ENCODE measurements at places on chromosomes 3 and 15.
A peak's percentile ranks its signal among the peaks of the same experiment; 100 is the strongest.

DNA sequence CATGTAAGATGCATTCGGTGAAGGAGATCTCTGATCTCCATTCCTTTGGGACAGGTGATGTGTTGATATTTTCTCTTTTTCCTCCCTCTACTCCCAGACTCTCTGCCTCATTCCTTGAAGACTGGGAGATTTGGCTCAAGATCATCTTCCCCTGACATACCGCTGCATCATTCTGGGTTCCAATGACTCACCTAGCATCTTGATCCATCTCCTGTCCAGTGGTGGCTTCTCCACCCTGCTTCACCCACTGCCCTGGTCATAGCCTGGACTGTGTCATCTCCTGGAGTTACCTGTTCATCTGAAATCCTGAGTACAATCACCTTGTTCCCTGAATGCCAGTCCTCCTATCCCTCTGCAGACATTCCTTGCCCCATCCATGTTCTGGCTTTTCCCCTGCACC, 57.4 kb upstream of the TRAK1 start:
- DNase-seq: no peak

GRCh38 chr3:191958980-191959671, 498.2 kb downstream of the PYDC2 start:
- DNase-seq: no peak

DNA sequence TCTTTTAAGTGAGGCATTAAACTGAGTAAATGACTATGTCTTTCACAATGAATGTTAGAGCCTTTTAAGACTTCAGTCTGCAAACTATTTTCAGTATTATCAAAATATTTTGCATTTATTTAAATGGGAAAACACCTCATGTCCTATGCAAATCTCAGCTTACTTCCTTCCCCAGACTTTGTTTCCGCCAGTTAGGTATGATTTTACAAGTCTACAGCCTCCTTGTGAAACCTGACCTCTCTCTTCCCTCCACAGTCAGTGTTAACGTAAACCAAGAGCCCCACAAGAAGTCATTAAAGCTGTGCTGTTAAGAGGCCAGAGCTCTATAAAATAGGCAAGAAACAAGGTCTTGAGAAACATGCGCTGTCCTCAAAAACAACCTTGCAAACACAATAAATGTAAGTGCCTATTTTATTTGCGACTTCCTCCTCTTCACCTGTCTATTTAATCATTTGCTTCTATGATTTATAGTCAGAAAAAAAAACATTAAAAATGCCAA, 48.3 kb downstream of the PRTG start:
- no peak for DNase-seq

GRCh38 chr3:196988241-196989029, 19.8 kb upstream of the PIGZ start:
- peak; percentile 32 for DNase-seq

DNA sequence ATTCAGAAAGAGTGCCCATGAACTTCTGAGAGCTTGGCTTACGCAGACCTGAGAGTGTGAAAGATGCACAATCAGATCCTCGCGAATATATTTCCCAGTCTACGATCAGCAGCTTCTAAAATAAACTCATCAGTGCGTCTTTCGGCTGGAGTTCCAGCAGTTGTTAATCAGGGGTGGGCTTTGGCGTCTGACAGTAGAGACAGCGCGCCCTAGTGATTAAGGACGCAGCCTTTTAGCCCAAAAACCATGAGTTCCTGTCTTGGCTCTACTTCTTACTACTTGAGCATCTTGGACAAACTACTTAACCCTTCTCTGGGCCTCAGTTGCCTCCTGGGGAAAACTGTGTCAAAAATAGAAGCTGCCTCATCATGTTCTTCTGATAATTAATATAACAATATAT, 15.8 kb upstream of the ARRDC4 start:
- DNase-seq: no peak

GRCh38 chr15:25687276-25687675, 175.9 kb downstream of the ATP10A start:
- no peak for DNase-seq
